Activated gamma-delta T cell treated with anti-CD3 and anti-CD28 coated beads, Interleukin-2, amount 50 U/mL, for 16 hours (primary cell): ENCODE measurements at places on chromosomes 1 and 21.

- DNase-seq = no peak
Observed at GRCh38 chr1:207131163-207131562, 27.1 kb downstream of the C4BPA start.

GRCh38 chr1:165424454-165425216 lies 20.3 kb downstream of the RXRG start:
- no peak for DNase-seq

DNA sequence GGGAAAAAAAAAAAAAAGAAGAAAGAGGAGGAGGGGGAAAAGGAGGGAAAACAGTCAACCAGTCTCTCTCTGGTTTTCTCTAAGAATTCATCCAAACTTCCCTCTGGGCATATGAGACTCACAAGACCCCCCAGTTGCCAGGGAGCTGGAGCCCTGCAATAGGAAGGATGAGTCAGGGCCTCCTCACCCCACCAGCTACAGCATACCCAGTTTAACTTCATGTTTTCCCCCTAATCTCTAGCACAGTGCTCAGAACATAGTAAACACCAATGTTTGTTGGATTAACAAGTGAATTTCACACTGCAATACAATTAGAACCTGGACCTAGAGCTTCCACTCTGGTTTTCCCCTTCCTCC lies 7.8 kb downstream of the F11R start:
- no peak for DNase-seq

- DNase-seq = no peak
Observed at GRCh38 chr1:22670352-22670975, 17.4 kb downstream of the C1QB start.

- no peak for DNase-seq
Observed at GRCh38 chr1:230807561-230808280, 60.5 kb downstream of the CAPN9 start.

GRCh38 chr1:27570356-27570755 lies 33.6 kb downstream of the AHDC1 start:
- DNase-seq = no peak

GRCh38 chr1:206909883-206910318 lies 11.8 kb downstream of the FCMR start:
- no peak for DNase-seq

GRCh38 chr1:59556802-59557548 lies 257.8 kb upstream of the HOOK1 start:
- DNase-seq = no peak

GRCh38 chr1:65424573-65424889 lies 4.1 kb downstream of the LEPR start:
- no peak for DNase-seq

DNA sequence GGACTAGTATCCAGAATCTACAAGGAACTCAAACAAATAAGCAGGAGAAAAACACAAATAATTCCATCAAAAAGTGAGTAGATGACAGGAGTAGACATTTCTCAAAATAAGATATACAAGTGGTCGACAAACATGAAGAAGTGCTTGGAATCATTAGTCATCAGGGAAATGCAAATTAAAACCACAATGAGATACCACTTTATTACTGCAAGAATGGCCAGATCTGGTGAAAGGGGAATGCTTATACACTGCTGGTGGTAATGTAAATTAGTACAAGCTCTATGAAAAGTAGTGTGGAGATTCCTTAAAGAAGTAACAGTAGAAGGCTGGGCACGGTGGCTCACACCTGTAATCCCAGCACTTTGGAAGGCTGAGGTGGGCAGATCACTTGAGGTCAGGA lies 73.8 kb downstream of the POU2F1 start:
- DNase-seq = no peak

DNA sequence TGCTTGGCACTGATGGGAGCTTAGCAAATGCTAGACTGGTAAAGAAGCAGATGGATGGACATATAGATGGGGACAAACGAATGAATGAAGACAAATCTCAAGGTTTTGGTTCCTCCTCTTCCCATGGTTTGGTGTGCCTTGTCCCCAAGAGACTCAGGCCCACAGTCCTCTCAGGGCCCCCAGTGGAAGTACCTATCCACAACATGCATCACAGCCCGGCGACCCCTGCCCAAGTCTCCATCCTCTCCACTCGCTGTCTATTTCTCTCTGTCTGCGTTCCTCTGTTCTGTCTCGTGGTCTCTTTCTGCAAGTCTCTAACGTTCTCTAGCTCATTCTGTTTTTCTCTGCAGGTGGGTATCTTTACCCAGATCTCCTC lies 85.8 kb downstream of the GLIS1 start:
- no peak for DNase-seq

DNA sequence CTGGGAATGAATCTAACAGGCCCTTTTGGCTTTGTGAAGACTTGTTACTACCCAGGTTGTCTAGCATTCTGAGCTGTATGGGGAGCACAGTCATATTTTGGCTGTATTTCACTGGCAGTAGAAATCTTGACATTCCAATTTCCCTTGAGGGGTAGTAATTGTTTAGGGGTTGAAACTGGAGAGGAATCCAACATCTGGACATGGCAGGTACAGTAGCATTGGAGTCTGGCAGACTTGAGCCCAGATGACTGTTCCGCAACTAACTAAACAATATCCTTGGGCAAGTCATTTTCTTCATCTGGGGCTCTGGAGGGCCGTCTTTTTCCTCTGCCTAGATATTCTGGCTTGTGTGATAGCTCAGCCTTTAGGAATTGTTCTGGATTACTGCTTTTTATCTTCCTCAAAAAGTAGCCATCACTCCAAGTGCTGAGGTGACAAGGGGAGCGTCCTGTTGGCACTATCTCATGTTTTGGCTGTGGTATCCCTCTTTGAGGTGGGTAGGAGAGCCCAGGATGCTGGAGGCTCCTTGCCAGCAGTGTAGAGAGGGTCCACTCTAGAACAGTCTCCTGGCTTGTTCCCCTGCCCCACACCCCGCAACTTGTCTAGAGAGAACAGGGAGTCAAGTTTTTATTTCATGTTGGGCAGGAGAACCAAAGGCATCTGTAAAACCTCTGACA lies 22.7 kb upstream of the NBL1 start:
- DNase-seq = no peak

- no peak for DNase-seq
Observed at GRCh38 chr1:14780271-14780670, 181.8 kb downstream of the KAZN start.

DNA sequence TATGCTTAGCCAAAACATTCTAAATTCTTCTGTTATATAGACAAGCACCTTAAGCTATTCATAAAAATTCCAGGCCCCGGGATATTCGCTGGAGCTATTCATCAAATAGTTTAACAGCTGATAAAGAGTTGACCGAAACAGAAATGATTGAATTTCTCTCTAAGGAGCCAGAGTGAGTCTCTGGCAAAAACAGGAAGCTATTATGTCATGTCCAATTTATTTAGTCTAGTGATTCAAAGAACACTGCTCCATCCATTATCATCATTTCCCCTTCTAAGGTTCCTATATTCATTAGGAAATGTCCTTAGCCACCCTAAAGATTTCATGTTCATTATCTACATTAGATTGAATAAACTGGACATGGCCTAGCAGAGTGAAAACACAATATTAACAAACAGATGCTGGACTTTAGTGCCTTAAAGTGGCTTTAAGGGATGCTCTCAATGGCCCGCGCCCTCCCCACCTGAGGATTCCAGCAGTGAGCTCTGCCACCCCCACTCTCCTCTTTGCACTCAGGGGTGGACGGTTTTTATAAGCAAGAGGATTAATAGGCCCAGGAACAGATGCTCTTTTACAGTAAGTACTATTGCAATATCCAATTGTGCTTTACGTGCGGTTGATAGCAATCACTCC lies 122.1 kb upstream of the RGS1 start:
- no peak for DNase-seq

DNA sequence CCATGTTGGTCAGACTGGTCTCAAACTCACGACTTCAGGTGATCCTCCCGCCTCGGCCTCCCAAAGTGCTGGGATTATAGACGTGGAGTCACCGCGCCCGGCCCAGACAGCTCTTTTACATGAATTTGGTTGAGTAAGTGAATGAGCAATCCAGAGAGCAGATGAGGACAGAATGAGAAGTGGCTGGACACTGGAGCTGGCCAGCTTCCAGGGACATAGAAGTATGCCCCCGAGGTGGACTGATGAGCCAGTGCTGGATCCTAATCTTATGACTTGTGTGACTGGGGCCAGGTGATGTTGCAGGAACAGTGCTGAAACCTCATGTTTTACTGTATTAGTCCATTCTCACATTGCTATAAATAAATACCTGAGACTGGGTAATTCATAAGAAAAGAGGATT lies 35.9 kb upstream of the KANK4 start:
- no peak for DNase-seq

GRCh38 chr1:101704895-101705294 lies 291.8 kb downstream of the OLFM3 start:
- DNase-seq = no peak

- no peak for DNase-seq
Observed at GRCh38 chr21:37074546-37074945, 1.5 kb downstream of the TTC3 start.

- DNase-seq = no peak
Observed at GRCh38 chr1:244325056-244325758, 126.5 kb downstream of the ADSS2 start.

DNA sequence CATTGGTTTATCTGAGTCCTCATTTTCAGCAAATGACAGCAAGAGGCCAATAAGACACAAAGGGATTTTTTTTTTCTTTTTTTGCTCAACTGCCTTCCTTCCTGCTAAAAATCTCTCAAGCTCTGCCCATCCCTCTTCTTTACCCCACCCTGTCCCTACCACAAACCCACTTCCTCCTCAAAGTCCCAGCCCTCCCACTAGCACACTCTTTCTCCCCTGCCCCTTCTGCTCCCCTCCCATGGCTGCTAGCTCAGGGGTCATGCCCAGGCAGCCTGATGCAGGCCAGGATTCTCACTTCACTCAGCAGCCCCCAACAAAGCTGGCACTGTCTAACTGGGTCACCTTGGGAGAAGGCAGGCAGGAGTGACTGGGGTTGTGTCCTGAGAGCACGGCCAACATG lies 28.8 kb upstream of the PPP2R5A start:
- DNase-seq = no peak

DNA sequence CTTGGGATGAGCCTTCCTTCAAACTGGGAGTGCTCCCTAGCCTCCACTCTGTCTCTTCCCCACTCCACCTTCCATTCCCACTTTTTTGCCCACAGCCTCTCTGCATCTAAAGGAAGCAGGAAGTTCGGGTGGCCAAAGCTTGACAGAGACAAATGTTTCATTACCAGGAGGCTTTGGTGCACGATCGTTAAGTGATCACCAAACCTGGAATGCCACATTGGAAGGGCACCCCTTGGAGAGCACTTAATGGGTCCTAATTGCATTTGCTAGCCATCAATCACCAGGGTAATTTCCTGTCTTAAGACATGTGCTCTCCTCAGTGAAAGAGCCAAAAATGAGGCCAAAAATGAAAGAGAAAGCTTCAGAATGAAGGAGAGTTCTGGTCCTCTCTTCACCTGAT lies 206.5 kb downstream of the TNR start:
- DNase-seq = no peak

DNA sequence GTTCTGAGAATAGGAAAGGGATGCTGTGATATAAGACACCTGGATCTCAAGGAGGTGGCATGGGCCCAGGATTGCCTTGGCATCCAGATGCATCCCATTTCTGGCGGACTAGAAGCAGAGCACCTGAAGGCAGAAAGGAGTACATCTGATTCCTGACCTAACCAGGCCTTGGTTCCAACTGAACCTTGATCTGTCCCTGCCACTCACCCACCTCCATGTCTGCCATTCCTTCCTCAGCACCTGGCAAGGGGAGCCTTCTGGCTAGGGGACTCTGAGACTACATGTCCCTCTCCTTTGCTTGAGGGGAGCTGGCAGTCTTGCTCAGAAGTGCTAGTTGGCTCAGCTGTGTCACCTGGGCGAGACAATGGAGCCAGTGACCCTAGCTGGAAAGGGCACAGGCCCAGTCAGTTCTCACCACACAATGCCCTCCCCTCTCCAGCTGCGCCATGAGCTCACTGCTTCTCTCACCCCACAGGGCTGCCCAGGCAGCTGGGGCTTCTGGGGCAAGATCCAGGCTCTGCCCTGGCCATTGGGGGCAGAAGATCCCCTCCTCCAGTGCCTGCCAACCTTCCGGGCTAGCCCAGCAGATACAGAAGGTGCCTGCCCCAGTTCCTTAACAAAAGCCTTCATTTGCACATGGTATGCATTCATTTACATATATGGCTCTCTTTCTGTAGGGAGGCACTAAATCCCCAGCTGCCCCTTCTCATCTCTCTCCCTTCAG lies 2.9 kb downstream of the IGSF8 start:
- DNase-seq = no peak
